Activated T-cell treated with anti-CD3 and anti-CD28 coated beads, Interleukin-2, amount 50 U/mL, for 24 hours (primary cell): ENCODE measurements at places on chromosomes 12 and 14.

DNA sequence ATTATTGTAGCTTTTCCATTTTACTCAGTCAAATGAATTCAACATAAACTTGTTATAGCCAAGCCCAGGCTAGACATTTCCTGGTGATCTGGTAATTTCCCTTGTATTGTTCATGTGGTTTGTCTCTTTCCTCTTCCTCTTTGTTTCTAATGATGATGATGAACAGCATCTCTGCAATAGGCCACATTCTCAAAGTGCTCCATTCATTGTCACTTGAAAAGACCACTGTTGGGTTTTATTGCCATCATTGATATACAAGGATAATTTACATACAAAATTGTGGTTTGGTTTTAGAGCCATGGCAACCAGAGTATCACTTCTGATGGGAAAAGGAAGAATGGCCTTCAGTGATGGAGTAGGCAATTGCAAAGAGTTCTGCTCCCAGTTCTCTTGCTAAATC is 379.3 kb downstream of the RGS6 start:
- no peak overlapping the region for H3K4me3 ChIP-seq
- DNase-seq = no peak
- H3K36me3 ChIP-seq = no peaks in the 10 kb centered on the region
- H3K4me1 ChIP-seq = no peaks in the 10 kb centered on the region
- H3K27me3 ChIP-seq = peaks cover 41% of the 10 kb centered on the region

- peak overlapping the region; percentile 91 for H3K4me3 ChIP-seq
- H3K27ac ChIP-seq = peak overlapping the region; percentile 98
- peak; percentile 62 for DNase-seq
- no peaks in the 10 kb centered on the region for H3K27me3 ChIP-seq
- H3K36me3 ChIP-seq = peaks cover 70% of the 10 kb centered on the region
These were observed 1.0 kb downstream of the DGKA start for GRCh38 chr12:55931780-55932550.

DNA sequence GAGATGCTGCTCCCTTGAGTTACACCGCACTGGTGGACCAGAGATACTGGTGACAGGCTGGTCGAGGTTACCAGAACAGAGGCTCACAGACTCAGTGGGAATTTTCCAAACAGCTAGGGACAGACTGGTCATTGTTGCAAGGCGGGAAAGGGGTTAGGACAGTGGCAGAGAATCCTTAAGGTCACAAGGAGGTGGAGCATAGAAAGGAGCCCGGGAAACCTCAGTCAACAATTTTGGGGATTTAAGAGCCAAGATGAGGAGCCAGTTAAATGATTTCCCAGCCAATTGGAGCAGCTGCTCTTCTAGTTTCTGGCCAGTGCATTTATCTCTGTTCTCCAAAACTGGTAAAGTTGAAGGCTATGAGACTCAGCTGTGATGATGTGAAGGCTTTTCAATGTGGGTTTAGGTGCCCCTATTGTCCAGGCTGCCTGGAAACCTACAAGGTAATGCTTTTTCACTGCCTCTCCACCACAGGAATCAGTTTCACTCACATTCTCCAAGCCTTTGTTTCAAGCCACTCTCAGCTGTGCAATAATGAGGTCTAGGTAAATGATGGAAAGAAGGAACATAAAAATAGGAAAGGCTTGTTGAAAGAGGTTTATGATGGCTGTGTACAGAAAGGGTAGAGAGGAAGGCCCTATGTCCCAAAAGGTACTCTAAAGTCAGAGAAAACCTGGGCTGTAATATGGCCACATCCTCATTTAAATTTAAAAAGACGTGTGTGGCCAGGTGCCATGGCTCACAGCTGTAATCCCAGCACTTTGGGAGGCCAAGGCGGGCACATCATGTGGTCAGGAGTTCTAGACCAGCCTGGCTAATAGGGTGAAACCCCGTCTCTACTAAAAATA is 7.0 kb upstream of the TNS2 start:
- H3K27me3 ChIP-seq = peaks cover 4% of the 10 kb centered on the region
- peak; percentile 36 for DNase-seq
- H3K36me3 ChIP-seq = peaks cover 52% of the 10 kb centered on the region
- H3K4me1 ChIP-seq = peaks cover 25% of the 10 kb centered on the region

DNA sequence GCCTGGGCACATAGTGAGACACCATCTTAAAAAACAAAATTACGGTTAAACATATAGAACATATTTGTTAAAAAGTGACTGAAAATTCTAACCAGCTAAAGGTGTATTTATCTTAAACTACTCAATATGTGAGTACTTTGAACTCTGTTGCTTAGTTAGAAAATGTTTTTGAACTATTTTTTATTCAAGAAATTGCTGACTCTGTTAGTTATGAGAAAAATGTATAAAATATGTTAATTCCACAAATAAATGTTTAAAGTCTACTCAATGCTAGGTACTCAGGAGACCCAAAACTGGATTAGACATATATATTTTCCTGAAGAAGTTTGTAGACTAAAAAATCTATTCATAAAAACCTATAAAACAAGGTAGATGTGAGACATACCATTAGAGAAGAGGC is 23.0 kb upstream of the GPR33 start:
- DNase-seq = no peak
- H3K36me3 ChIP-seq = no peaks in the 10 kb centered on the region
- H3K27me3 ChIP-seq = peaks cover 3% of the 10 kb centered on the region
- no peak overlapping the region for H3K4me3 ChIP-seq
- H3K27ac ChIP-seq = no peak overlapping the region
